ENCODE measurements at places on chromosomes 3 and 15.
A peak's percentile ranks its signal among the peaks of the same experiment; 100 is the strongest.

DNA sequence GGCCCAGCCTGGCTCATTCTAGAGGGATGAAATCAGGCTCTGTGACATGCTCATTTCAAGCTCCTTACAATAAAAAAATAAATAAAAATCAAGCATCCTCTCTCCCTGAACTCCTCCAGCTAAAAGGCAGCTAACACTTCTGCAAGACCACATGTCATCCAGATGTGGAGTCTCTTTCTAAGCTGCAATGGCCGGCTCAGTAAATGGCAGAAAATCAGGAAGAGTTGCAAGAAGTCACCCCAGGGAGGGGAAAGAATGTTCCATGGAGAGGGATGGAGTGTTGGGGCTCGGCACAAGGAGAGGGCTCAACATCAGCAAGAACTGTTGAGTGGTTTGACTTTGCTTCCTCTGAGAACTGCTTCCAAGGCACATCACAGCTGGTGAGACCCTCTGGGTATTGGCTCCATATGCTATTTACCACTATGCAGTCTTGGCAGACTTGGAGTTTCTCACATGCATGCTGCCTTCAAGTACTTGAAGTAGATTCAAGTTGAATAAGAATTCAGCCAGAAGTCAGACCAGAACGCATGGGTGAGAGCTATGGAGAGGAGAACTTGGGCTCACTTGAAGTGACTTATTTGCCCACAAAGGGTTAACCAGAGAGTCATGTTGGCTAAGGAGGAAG is 689.0 kb downstream of the NTRK3 start:
- no peak for DNase-seq

- DNase-seq = no peak
These were observed 628 bp downstream of the PRRT3 start for GRCh38 chr3:9951598-9951961.

DNA sequence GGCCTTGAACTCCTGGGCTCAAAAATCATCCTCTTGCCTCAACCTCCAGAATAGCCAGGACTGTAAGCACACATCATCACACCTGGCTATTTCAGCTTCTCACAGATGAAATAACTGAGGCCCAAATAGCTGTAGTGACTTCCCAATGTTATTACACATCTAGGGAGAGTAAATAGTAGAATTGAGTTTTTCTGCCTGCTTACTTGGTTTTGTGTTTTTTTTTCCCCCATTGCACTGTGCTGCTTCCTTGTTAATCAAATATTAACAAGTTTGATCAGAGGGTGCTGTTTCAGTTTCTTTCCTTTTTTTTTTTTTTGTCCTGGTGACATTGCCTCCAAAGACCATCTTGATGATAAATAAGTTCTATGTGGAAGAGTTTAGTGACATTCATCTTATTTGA is 23.4 kb downstream of the ZNF609 start:
- DNase-seq = no peak

- DNase-seq = no peak
These were observed 22.8 kb downstream of the BCHE start for GRCh38 chr3:165814380-165814779.

DNA sequence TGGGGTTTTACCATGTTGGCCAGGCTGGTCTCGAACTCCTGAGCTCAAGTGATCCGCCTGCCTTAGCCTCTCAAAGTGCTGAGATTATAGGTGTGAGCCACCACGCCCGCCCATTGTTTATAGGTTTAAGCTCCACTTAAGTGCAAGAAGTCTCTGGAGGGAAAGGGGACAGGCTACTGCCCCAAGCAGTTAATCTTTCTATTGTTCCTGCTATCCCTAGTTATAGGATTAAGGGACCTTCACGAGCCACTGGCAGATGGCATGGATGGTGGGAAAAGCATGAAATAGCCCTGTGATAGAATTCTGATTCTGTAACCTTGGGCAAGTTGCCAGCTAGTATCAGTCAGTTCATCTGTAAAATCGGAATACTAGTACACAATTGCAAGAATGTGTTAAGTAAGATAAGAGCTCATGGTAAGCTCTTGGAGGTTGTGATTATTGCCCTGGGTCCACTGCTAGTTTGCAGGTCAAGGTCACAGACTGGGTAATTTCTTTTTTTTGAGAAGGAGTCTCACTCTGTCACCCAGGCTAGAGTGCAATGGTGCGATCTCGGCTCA is 5.3 kb upstream of the RBPMS2 start:
- DNase-seq = no peak

DNA sequence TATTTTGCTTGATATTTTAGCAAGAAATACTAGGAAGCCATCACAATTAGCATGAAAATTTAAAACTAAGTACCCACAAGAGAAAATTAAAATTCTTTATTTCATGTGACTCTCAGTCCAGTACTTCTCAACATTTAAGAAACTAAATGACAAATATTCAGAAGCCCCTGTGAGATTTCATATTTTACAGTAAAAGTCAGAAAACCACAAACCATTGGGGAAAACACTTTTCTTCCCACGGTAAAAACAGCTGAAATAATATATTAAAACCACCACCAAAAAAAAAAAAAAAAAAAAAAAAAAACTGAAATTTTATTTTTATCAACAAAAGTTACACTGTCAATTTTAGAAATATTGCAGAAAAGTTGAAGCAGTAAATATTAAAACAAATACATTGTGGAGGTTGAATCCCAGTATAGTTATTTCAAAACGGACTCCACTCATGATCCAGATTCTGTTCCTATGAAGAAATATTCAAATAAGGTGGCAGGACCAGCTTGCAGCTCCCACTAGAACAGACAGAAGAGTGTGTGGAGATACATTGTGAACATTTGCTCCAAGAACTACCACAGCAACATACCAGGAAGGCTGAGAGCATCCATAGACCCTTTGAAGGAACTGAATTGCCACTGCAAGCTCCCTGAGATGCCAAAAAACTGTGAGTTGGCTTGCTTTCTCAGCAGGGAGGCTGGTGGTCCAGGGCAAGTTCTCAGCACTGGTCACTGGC is 308.2 kb downstream of the CTNNB1 start:
- no peak for DNase-seq

DNA sequence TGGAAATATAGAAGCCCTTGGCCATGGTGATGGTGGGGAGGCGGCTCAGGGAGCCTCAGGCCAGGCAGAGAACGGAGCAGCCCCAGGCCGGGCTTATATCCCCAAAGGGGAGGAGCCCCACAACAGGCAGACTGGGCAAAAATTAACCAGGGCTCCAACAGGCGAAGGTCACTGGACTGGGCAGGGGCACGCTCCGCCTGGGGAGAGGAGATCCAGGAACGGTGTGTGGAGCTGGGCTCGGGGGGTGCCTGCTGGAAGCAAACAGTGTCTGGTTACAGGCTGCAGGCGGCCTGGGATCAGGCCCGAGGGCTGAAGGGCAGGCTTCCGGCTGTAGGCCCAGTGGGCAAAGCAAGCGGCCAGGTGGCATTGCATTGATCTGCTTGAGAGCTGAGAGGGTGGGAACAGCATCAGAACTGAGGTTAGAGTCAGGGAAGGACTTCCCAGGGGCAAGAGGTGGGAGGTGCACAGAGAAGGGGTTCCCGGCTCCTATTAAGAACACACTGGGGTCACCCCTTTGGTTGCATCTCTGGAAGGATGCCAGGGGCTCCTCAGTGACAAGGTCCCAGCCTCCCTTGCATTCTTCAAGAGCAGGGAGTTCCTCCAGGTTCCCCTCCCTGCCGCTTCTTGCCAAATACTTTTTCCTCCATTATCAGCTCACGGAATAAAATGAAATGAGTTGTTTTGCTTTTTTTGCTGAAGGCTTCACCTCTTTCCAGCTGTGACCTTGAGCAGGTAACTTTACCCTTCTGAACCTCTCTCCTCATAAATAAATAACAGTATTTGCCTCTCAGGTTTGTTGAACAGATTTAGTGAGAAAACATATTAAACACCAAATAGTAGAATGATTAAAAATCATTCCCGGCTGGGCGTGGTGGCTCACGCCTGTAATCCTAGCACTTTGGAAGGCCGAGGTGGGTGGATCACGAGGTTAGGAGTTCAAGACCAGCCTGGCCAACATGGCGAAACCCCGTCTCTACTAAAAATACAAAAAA is 7.8 kb downstream of the ANPEP start:
- no peak for DNase-seq

- no peak for DNase-seq
These were observed 10.6 kb upstream of the SEMA7A start for GRCh38 chr15:74444106-74445062.

DNA sequence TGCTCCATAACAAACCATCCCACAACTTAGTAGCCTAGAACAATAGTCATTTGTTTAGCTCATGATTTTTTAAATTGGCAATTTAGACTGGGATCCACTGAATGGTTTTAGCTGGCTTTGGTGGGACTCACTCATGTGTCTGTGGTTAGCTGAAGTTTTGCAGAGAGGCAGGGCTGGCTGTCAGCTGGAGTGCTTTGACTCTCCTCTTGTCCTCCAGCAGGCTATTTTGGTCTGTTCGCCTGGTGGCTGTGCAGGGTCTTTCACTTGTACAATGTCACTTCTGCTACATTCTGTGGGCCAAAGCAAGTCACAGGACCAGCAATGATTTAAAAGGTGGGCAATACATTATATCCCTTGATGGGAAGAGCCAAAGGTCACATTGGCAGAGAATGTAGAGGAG is 1146.5 kb downstream of the ROBO2 start:
- no peak for DNase-seq

GRCh38 chr15:52790169-52790708 is at the start of gene ONECUT1:
Gene ONECUT1 (minus strand): TSS chr15:52790336. CDS start chr15:52789884, 452 bp downstream.
- DNase-seq = peak; percentile 73

DNA sequence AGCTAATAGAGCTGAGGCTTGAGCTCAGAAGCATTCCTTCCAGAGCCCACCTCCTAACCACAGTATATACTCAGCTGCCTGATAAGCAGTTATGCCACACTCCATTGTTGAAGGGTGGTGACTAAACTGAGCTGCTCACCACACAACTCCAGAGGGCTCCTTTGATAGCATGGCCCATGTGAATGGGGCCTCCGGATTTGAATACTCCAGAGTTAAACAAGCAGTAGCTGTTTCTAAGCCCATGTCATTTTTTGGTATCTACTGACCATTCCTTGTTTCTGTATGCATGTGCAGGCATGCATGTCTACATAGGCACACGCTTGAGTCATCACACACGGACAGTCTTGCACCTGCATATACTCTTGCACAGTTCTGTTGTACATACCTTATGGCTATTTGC is 28.9 kb downstream of the IGSF10 start:
- no peak for DNase-seq

DNA sequence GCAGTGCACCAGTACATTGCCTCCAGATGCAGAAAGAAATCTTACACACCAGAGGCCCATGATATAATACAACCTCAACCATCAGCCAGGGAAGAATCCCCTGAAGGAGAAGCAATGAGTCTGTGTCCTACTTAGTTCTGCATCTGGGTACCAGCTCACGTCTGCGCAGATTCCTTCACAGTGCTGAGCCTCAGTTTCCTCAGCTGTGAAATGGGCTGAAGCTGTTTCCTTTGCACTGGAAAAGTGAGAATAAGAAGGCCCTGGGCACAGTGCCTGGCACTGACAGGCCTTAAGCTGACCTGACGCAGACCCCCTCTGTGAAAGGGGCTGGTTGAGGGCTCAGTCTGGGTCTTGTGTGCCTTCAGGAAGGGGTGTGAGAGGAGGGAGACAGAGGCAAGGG is 20.7 kb downstream of the ATP2B2 start:
- DNase-seq = no peak

DNA sequence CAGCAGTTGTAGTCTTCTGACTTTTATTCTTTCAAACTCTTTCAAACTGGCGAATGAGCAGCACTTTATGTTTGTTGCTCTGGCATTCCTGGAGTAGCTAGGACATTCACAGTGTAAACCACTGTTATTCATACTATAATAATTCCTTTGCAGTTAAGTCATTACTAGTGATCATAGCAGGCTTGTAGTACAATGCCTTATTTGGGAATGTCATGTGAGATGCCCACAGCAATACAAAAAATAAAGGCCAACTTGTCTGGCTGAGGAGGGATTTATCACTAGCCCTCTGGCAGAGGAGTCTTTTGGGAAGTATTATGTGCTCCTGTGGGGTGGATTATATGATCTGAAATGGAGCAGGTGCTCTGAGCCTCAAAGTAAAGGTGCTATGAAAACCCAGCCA is 197.2 kb downstream of the VGLL3 start:
- DNase-seq = peak; percentile 25

- DNase-seq = no peak
These were observed 232.2 kb downstream of the KLF13 start for GRCh38 chr15:31558840-31559239.

GRCh38 chr15:26103002-26103404 is 239.9 kb upstream of the ATP10A start:
- no peak for DNase-seq

DNA sequence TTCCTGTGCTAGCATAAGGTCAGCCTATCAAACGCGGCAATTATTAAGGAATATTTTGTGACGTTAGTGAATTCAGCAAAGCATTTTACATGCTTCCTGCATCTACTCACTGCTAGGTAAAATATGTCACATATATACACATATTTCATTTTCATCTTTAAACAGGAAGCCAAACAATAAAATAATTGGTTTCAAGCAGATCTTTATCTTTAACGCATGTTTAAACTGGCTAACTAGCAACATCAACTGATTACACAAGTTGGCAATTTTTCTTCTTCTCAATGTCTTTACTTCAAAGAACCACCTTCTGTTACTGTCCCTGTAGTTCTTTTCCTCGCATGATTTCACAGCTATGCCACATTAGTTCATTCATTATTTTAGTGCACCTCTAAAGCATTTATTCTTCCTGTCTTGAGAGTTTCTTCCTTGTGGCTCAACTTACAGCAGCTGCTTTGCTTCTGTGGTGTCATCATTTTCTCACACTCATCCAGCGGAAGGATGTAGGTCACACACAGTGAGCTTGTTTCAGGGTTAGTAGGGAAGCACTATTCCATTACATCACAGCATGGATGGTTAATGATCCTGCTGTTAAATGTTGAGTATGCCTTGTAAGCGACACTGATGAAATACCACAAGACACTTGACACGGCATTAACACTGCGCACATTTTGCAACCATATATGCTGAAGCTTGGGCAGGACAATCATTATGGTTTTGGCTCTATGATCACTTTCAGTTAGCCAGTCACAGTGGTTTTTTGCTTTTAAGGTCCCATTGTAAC is 2.3 kb upstream of the BCHE start:
- no peak for DNase-seq

DNA sequence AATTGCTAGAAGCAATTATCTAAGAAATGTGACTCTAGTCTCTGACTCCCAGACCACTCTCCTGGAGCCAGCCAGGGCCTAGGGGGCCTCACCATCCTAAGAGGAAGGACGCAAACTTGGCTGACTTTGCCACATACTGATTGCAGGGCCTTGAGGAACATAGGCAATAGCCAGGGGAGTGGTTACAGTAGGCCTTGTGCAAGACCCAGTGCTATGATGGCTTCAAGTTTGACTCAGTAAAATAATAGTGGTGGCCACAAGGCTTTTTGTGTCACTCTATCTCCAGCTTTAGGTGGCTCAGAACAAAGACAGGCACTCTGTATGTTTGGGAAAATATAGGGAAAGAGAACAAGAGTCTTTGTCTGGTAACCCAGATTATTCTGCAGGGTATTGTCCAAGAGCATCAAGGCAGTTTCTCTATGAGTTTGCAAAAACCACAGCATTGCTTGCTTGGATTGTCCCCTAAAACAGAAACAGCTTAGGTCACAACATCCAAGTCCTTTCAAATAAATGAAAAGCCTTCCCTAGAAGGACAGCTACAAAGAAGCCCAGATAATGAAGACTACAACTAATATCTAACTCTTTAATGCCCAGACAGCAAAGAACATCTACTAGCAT is 631.5 kb downstream of the PYDC2 start:
- no peak for DNase-seq

GRCh38 chr3:138673641-138674530 is 65.3 kb downstream of the FAIM start:
- no peak for DNase-seq

Measured in T1000 (cell line).